Gastrocnemius medialis (tissue), 4 donors: ENCODE measurements at places on chromosomes 5 and 9. TPM values are rescaled to one million over a fixed set of nuclear protein-coding genes. Genes with fewer than 3 reads are reported as not detected.

GRCh38 chr9:16683326-16683725 is 187.1 kb downstream of the BNC2 start:
- no peak for DNase-seq

GRCh38 chr9:19156026-19156474 is 28.8 kb upstream of the PLIN2 start:
- no peak for DNase-seq

Gene TMEM174
- total RNA-seq = not detected

Gene DOLPP1
- 1.6 TPM for total RNA-seq

GRCh38 chr5:40386289-40386688 is 293.4 kb upstream of the PTGER4 start:
- no peak for DNase-seq

Gene PLPPR1
- total RNA-seq = not detected

Gene SLC6A3
- not detected for total RNA-seq

DNA sequence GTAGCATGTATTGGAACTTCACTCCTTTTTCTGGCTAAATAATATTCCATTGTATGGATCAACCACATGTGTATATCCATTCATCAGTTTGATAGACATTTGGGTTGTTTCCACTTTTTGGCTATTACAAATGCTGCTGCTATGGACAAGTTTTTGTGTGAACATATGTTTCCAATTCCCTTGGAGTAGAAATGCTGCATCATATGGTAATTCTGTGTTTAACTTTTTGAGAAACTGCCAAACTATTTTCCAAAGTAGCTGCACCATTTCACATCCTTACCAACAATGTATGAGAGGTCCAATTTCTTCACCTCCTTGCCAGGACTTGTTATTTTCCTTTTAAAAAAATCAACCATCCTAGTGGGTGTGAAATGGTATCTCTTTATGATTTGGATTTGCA is 8.4 kb downstream of the FRRS1L start:
- DNase-seq = no peak

Gene PCDHB2
- 1.4 TPM for total RNA-seq

Gene TTC23L
- total RNA-seq = not detected

- DNase-seq = no peak
These were observed 101.9 kb downstream of the GADD45G start for GRCh38 chr9:89706731-89707191.

Gene ZNF300
- 0.26 TPM for total RNA-seq

GRCh38 chr9:90310521-90310876 is 332.1 kb downstream of the DIRAS2 start:
- DNase-seq = no peak

DNA sequence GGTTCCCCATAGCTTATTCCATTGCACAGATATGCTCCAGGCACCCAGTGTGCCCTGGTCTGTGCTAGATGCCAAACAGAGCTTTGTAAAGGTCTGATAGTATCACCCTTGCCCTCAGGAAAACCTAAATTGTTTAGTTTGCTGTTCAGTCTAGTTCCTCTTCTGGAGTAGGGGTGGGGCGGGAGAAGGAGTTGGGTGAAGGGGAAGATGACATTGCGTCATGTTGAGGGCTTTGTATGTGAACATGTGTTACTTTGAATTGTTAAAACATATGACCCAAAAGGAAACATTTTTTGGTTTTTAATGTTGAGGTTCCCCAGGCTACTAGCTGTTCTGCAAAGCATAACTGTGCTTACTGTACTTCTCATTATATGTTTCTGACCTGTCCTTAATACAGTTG is 40.6 kb downstream of the HACD4 start:
- DNase-seq = peak; percentile 20

GRCh38 chr5:179905161-179905560 is 2.5 kb downstream of the TBC1D9B start:
- DNase-seq = no peak

- DNase-seq = no peak
These were observed 26.5 kb upstream of the CLPTM1L start for GRCh38 chr5:1371218-1371971.

- DNase-seq = no peak
These were observed 196.2 kb upstream of the TARS1 start for GRCh38 chr5:33244441-33245150.

Gene C1QTNF3
- total RNA-seq = 0.33 TPM

- DNase-seq = peak; percentile 8
These were observed 58.3 kb upstream of the ANGPTL2 start for GRCh38 chr9:127180457-127181314.

Gene CDH18
- not detected for total RNA-seq

Gene LMX1B
- 0.46 TPM for total RNA-seq

- no peak for DNase-seq
These were observed 37.3 kb downstream of the ADAM19 start for GRCh38 chr5:157538311-157538710.

DNA sequence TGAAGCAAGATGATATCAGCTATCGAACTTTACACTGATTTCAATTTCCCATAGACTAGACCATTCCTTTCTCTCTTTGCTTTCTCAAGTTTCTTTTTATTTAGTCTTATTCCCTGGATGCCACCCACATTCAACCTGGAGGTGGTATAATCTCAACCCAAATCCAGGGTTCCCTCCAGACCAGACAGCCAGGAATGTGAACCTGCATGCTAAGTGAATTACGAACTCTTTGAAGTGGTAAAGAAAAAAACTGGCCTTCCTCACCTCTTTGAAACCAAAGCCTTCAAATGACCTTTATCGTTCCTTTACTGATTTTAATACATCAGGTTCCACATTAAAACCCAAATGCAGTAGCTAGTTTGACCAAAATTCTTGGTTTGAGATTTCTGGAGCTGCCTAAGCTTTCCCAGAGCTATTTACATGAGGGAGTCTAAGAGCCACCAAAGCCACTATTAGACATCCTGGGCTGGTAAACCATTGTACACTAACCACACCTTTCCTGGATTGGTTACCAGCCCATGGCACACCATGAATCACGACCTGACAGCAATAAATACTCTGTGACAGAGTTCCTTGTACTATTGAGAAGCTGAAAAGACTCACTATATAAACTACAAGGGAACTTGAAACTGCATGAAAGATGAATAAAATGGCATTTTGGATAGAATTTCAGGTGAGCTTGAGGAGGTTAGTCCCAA is 323.7 kb downstream of the ADAMTS6 start:
- DNase-seq = no peak

Gene PRLR
- total RNA-seq = 0.10 TPM

GRCh38 chr5:78354066-78354670 is 6.2 kb upstream of the SCAMP1 start:
- DNase-seq = no peak

DNA sequence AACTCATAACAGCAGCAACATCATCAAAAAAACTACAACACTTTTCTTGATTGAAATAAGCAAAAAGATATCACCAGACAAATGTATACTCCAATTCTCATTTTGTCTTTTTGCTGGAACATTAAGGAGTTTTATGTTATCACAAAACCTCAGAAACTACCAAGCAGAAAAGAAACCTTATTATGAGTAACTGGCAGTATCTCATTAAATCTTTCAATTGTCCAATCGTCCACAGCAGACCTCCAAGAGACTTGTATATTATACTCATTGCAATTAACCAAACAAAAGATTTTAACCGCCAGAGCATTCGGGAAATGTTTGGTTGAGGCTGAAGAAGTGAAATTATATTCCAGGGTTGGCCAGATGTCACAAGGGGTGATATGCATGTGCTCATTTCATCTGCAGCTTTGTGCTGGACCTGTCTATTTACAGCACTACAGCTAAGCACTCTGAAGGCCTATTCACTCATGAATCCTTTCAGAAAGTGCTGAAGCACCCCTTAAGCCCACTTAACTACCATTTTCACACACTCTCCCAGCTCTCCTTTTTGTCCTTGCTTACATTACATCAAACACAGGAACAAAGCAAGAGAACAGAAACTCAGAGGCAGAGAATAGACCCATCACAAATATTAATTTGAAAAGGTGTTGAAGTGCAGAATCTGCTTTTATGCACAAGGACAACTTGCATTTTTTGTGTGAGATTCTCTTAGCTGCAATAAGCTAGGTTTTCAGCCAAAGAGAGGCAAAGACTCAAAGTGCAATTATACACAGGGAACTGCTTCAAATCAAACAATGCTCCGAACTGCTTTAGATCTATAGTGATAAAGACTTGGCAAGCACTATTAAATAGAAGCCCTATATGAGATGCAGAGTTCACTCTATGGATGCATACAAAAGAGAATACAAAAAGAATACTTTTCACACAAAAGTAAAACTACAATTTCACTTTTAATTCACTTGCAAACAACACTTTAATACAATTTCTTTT is 150.4 kb upstream of the POU5F2 start:
- no peak for DNase-seq

DNA sequence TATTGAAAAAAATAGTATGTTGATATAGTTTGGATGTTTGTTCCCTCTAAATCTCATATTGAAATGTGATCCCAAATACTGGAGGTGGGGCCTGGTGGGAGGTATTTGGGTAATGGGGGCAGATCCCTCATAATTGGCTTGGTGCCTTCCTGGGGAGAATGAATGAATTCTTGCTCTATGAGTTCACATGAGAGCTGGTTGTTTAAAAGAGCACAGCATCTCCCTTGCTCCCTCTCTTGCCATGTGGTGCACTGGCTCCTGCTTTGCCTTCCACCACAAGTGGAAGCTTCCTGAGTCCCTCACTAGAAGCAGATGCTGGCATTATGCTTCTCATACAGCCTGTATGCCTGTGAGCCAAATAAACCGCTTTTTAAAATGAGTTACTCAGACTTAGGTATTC is 154.8 kb downstream of the ADAMTS6 start:
- DNase-seq = no peak
